ENCODE measurements at places on chromosomes 16 and 17. TPM values are rescaled to one million over a fixed set of nuclear protein-coding genes. Genes with fewer than 3 reads are reported as not detected.

GRCh38 chr17:51165680-51166197, 472 bp upstream of the NME2 start:
- DNase-seq: no peak
- peaks cover 35% of the 10 kb centered on the region for H3K4me1 ChIP-seq
- H3K27me3 ChIP-seq: no peaks in the 10 kb centered on the region
- peak overlapping the region; percentile 97 for H3K27ac ChIP-seq
- H3K4me3 ChIP-seq: peak overlapping the region; percentile 88

GRCh38 chr17:20085283-20085845, 76.2 kb downstream of the SPECC1 start:
- no peak overlapping the region for H3K4me3 ChIP-seq
- peaks cover 9% of the 10 kb centered on the region for H3K4me1 ChIP-seq
- H3K27me3 ChIP-seq: no peaks in the 10 kb centered on the region
- DNase-seq: no peak

RAPGEFL1 gene
- total RNA-seq: 5.3 TPM

DNA sequence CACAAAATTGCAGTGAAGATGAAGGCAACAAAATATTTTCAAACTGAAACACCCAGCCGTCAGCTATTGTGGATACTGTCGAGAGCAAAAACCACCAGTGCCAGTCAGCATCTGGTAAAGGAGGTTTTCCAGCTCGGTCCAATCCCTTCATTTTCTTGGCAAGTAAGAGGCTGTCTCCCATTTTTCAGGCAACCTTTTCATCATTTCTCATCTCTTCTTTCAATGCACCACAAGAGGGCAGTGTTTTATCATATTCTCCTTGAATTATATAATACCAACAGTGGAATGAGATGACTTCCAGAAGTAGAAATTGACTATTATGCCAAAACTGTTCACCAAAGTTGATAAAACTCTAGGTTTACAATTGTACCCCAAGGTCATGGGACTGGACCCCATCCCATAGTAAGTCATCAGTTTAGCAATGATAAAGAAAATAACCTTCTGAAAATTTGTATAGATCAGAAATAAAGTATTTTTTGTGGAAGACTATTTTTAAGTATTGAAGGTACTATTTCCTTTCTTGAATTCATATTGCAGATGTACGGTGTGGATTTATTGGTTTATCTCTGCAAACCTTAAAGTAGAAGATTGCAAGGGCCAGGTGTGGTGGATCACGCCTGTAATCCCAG, 16.8 kb downstream of the NQO1 start:
- no peak overlapping the region for H3K4me3 ChIP-seq
- no peak overlapping the region for H3K27ac ChIP-seq
- H3K27me3 ChIP-seq: no peaks in the 10 kb centered on the region
- no peaks in the 10 kb centered on the region for H3K36me3 ChIP-seq

OR3A3 gene
- total RNA-seq: not detected

ITGAX gene
- 25.0 TPM for total RNA-seq

- peaks cover 46% of the 10 kb centered on the region for H3K4me1 ChIP-seq
- no peak for DNase-seq
- H3K36me3 ChIP-seq: peaks cover under 1% of the 10 kb centered on the region
- H3K4me3 ChIP-seq: peak overlapping the region; percentile 84
Measured at GRCh38 chr17:19646788-19647696, 1.5 kb upstream of the ALDH3A2 start.

DNA sequence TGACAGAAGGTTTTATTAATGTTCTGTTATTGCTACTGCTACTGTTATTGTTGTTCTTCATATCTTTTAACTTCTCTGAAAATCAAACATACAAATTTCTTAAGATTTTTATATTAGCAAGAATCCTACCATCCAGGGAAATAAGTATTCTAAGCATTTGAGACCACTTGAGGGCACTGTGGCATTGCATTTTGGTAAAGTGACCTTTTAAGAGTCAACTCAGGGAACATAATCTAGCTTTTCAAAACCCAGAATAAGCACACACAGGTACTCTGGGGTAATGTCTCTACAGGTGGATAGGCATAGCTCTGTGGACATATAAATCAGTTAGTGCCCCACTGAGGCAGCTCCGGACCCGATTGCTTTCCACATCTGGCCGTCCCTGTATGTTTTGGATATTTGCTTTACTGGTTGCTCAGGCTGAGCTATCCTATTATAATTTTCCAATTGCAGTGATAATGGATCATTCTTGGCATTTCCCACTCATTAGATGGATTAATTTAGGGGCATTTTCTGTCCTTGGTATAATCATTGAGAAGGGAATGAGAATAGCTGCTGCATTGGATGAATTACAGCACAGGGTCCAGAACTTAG, 1425.1 kb upstream of the CDH8 start:
- DNase-seq: no peak
- no peak overlapping the region for H3K4me3 ChIP-seq
- no peaks in the 10 kb centered on the region for H3K4me1 ChIP-seq
- no peaks in the 10 kb centered on the region for H3K36me3 ChIP-seq
- no peaks in the 10 kb centered on the region for H3K27me3 ChIP-seq
- H3K27ac ChIP-seq: no peak overlapping the region

GRCh38 chr16:12321311-12321842, 344.8 kb downstream of the SNX29 start:
- no peaks in the 10 kb centered on the region for H3K36me3 ChIP-seq
- no peaks in the 10 kb centered on the region for H3K27me3 ChIP-seq
- peak overlapping the region; percentile 25 for H3K27ac ChIP-seq
- H3K4me3 ChIP-seq: no peak overlapping the region
- no peak for DNase-seq

DNA sequence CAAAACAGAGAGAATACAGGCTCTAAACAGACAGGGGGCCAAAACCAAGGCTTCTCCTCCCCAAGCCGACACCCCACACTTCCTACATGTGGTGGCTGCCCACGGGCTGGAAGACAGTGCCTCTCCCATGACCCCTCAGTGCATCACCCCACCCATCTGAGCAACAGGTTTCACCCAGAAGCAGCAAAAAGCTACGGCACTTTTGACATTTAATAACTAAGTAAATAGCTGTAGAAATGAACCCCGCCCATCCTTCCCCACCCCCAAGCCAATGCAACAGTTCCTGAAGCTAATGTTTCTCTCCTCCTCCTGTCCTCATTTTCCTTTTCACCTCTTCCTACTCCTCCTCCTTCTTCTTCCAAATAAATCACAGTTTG, 9.9 kb upstream of the SOX9 start:
- no peaks in the 10 kb centered on the region for H3K4me1 ChIP-seq
- no peak overlapping the region for H3K27ac ChIP-seq
- H3K36me3 ChIP-seq: no peaks in the 10 kb centered on the region
- no peak overlapping the region for H3K4me3 ChIP-seq
- H3K27me3 ChIP-seq: peaks cover 6% of the 10 kb centered on the region
- DNase-seq: no peak

TMEM238L gene
- total RNA-seq: not detected

CLDN7 gene
- 1.3 TPM for total RNA-seq

- no peak for DNase-seq
- no peak overlapping the region for H3K4me3 ChIP-seq
- H3K4me1 ChIP-seq: no peaks in the 10 kb centered on the region
- H3K27me3 ChIP-seq: peaks cover 2% of the 10 kb centered on the region
- H3K36me3 ChIP-seq: no peaks in the 10 kb centered on the region
Measured at GRCh38 chr16:48194828-48195556, 39.2 kb upstream of the ABCC12 start.

DNA sequence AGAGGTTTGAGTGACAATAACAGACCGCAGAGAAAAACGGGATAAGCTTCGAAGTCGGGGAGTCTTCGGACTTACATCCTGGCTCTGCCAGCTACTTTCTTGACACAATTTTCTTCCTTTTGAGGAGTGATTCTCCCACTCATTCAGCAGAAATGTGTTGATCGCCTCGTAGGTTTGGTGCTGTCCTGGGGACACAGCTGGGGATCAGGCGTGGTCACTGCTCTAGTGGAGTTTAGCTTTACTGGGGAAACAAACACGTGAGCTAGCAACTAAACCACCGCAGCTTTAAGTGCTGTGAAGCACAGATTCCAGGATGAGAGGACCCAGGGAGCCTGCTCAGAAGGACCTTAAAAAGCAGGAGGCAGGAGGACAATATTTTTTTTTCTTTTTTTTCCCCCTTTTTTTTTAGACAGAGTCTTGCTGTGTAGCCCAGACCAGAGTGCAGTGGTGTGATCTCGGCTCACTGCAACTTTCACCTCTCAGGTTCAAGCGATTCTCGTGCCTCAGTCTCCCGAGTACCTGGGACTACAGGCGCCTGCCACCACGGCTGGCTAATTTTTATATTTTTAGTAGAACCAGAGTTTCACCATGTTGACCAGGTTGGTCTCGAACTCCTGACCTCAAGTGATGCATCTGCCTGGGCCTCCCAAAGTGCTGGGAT, 858 bp downstream of the NUBP1 start:
- DNase-seq: no peak
- peak overlapping the region; percentile 95 for H3K4me3 ChIP-seq
- H3K27ac ChIP-seq: peak overlapping the region; percentile 99

HBM gene
- total RNA-seq: not detected

- no peaks in the 10 kb centered on the region for H3K27me3 ChIP-seq
- no peaks in the 10 kb centered on the region for H3K4me1 ChIP-seq
- no peak for DNase-seq
- no peak overlapping the region for H3K4me3 ChIP-seq
- H3K27ac ChIP-seq: no peak overlapping the region
- H3K36me3 ChIP-seq: no peaks in the 10 kb centered on the region
Measured at GRCh38 chr16:9338510-9338909, 247.1 kb downstream of the HAPSTR1 start.

PRSS53 gene
- total RNA-seq: 5.3 TPM

SPOP gene
- total RNA-seq: 52.0 TPM

DNA sequence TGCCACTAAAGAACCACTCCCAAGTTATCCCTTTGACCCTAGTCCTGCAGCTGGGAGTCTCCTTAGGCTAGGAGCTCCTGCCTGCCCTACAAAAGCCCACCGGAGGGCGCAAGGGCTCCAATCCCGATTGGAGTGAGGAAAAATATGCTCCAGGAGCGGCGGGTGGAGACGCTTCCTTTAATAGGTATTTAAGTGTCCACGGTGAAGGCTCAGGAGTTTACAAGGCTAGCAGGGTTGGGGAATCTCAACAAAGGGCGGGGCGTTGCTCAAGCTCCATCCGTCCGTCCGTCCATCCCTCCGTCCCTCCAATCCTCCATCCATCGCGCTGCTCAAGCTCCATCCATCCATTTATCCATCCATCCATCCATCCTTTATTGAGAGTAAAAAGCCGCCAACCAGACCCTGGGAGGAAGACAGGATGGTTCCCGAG, 556 bp upstream of the SPNS1 start:
- peaks cover 35% of the 10 kb centered on the region for H3K4me1 ChIP-seq
- H3K36me3 ChIP-seq: peaks cover 19% of the 10 kb centered on the region

GRCh38 chr16:57642160-57643135, 14.0 kb downstream of the ADGRG1 start:
- peak overlapping the region; percentile 56 for H3K27ac ChIP-seq
- no peaks in the 10 kb centered on the region for H3K36me3 ChIP-seq
- peaks cover 6% of the 10 kb centered on the region for H3K27me3 ChIP-seq
- H3K4me3 ChIP-seq: no peak overlapping the region
- DNase-seq: no peak
- peaks cover 22% of the 10 kb centered on the region for H3K4me1 ChIP-seq

DNA sequence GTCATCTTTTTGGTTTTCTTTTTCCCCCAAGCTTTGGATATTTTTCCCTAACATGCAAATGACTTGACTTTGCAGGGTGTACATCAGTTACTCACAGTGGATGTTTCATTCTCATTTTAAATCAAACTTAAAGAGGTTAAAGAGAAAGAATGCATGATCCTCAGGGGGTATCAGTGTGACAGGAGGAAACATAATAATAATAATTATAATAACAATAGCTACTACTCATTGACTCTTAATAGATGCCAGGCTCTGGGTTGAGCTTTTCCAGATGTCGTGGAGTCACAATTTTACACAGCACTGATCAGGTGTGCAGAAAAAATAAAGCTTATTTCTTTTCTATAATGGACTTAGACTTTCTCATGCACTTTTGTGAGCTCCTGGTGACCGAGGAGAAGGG, 157.2 kb upstream of the CACNG3 start:
- no peaks in the 10 kb centered on the region for H3K27me3 ChIP-seq
- no peaks in the 10 kb centered on the region for H3K4me1 ChIP-seq
- H3K36me3 ChIP-seq: peaks cover 31% of the 10 kb centered on the region

CES3 gene
- 4.3 TPM for total RNA-seq

Measured in activated CD8-positive, alpha-beta T cell treated with anti-CD3 and anti-CD28 coated beads, Interleukin-2, amount 10 ng/mL, durations not matched to agents 7 days and 5 days (primary cell).